Neuronal stem cell (in vitro differentiated cells): ENCODE measurements at places on chromosomes 2 and 18.

GRCh38 chr18:76564655-76565237 lies 69.7 kb upstream of the ZNF516 start:
- no peak for DNase-seq

DNA sequence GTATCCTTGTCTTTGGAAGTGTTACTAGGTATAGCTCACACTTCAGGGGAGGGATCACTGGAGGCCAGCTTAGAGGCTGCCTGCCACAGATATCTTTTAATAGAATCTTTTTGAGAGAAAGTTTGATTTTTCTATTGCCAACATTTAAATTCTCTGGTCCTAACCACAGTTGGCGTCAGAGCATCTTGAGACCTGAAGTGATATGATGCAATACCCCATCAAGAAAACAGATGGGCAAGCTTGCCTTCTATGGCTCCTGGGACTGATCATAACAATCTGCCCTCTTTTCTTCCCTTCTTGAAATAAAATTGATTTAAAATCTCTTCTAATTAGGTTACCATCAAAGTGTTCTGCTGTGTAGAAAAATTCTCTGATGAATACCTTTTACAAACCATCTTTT lies 105.5 kb upstream of the ACKR3 start:
- no peak for DNase-seq

GRCh38 chr2:60989259-60989658 lies 28.3 kb upstream of the PEX13 start:
- DNase-seq: no peak

GRCh38 chr2:27212626-27213471 lies 781 bp upstream of the SLC5A6 start:
- no peak for DNase-seq

GRCh38 chr2:178110681-178111080 lies 1.6 kb upstream of the RBM45 start:
- DNase-seq: no peak

DNA sequence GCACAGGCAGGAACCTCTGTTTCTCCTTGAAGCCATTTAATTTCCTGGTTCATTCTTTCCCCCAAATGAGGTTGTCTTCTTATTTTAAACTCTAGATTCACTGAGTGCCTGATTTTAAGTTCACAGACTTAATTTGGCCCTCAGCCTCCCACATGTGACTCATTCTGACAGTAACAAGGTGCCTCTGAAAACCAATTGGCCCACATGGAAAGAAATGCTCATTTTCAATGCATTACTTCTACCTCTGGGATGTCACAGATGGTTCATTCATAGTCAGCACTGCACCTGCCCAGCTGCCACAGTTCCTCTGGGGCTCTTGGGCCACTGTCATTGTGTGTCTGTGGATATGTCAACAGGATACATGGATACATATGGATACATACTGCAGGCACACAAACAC lies 140.4 kb upstream of the CAPN13 start:
- DNase-seq: no peak

DNA sequence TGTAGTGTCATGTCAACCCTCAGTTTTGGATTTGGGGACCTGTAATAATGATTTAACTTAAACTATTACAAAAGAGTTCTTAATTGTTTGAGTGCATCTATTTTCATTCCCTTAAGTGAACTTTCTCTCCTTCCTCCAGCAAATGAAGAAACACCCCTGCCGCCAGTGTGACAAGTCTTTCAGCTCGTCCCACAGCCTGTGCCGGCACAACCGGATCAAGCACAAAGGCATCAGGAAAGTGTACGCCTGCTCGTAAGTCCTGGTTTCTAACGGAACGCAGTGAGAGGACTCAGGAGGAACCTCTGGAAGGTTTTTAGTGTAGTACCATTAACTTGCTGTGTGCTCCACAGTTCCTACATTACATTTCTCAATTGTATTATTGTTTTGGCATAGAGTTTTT lies 114.2 kb downstream of the ZNF532 start:
- no peak for DNase-seq
